ENCODE measurements at places on chromosomes 6 and 20.

DNA sequence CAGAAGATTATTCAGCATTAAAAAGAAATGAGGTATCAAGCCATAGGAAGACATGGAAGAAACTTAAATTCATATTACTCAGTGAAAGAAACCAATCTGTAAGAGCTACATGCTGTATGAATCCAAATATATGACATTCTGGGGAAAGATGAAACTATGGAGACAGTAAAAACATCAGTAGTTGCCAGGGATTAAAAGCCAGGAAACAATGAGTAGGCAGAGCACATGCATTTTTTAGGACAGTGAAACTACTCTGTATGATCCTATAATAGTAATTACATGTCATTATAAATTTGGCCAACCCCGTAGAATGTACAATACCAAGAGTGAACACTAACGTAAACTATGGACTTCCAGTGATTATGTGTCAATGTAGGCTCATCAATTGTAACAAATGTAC, 92.8 kb upstream of the RNF217 start:
- DNase-seq, result no peak

DNA sequence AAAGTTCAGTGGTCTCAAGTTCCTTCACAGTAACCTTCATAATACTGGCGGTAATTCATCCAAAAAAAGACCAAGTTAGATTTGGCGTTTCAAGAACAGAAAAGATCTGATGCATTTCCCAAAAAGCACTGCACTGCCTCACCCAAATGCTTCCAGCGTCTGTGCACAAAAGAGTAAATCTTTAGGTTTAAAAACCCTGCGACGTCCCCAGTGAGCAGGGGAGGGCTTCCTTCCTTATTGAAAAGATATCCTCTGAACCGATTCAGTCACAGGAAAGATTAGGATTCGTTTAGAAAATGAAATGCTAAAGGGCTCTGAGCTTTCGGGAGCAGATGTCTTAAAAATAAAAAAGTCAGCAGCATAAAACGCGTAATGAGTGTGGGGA, 654 bp downstream of the TBC1D7 start:
- DNase-seq, result no peak

GRCh38 chr20:24253321-24253720, 216.1 kb upstream of the SYNDIG1 start:
- DNase-seq, result no peak

DNA sequence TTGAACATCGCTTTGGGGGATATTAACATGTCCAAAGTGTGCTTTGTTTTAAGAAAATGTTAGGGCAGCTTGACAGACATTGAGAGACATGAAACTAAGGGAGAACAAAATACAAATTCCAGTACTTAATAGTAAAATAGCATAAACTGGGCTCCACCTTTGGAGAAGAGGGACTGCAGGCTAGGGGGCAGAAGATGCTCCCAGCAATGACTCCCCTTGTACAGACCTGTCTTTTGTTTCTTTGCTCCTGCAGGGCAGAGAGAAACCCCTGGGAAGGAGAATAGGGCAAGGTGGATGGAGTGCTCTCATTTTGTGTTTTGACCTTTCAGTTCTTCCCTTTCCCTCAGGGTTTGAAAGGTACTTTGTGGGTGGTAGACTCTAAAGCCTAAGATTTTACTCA, 115.6 kb upstream of the PLCB4 start:
- DNase-seq, result no peak

GRCh38 chr20:35845561-35845960, 73.7 kb downstream of the PHF20 start:
- no peak for DNase-seq

GRCh38 chr6:5184218-5184617, 76.5 kb downstream of the LYRM4 start:
- no peak for DNase-seq

GRCh38 chr20:669573-669972, 6.0 kb downstream of the SCRT2 start:
- DNase-seq, result no peak

- DNase-seq, result no peak
Observed at GRCh38 chr6:8481727-8482126, 46.4 kb upstream of the SLC35B3 start.

DNA sequence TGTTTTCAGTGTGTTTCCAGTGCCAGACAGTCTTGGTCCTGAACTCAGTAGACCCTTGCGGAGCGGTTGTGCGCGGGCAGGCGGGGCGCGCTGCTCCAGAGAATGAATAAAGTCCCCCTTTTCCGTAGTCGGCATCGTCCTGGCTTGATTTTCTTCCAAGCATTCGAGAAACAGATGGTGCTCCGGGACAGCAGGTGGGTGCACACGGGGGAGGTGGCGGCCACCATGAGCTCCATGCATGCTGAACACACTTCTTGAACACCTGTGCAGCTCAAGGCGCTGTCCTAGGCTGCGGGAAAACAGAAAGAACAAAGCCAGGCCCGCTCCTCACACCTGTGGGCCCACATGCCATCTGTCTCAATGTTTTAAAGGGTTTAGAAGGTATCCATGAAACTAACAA, 125.2 kb downstream of the TAF4 start:
- no peak for DNase-seq

GRCh38 chr6:91704531-91704930, 1117.7 kb upstream of the MAP3K7 start:
- no peak for DNase-seq

DNA sequence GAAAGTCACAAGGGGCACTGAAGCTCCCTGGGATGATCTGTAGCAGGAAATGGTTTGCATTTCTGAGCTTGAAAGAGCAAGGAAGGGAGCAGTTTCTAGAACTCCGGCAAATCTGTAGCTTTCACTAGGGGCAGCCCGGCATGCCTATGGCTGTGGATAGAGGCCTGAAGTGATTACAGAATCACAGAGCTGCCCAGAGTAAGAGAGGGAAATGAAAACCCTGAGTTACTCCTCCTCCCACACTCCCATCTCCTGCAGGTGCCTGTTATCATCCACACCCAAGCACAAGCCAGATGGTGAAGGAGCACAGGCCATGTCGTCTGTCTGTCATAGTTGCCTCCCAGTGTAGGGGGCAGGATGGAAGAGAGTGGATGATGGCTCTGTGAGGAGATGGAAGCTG, 37.1 kb downstream of the HLA-F start:
- no peak for DNase-seq

GRCh38 chr6:3625149-3625979, 126.1 kb downstream of the PXDC1 start:
- no peak for DNase-seq

Measured in cortex of kidney (tissue), 1 donor.